ENCODE measurements at places on chromosomes 3 and 15.

DNA sequence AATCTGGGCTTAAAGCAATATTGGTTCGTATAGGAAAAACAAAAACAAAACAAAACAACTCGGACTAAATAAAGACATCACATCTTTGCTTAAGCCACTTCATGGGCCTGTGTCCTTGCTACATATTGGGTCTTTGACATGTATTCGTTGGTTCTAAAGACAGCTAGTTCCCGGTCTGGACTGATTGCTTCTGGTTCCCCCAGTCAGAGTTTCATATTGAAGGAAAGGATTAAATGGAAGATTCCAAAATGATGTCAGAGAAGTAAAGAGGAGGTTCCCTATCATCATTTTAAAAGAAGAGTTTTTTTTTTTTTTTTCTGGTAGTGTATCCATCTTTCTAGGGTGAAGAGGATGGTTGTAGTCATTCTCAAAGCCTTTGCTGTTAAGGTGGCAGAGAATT lies 2.3 kb downstream of the OXSR1 start:
- DNase-seq = no peak

GRCh38 chr15:95485367-95485766 lies 845.1 kb upstream of the NR2F2 start:
- DNase-seq = no peak

- no peak for DNase-seq
These were observed 132.6 kb upstream of the LIPC start for GRCh38 chr15:58298879-58299850.

DNA sequence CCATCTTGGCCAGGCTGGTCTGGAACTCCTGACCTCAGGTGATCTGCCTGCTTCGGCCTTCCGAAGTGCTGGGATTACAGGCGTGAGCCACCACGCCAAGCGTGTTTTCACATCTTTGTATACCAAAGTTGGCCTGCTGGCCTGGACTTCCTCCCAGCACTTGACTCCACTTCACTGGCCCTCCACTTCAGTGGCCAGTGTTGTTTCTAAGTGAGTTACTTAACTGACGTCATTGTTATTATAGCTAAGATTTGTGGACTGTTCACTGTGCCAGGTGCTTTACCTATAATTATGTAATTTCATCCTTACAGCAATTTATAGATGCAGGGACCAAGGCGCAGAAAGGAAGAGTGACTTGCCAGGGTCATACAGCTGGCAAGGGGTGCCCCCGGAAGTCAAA lies 52.0 kb downstream of the HRH1 start:
- DNase-seq = no peak

- no peak for DNase-seq
These were observed 20.7 kb downstream of the RASA2 start for GRCh38 chr3:141507392-141508066.

DNA sequence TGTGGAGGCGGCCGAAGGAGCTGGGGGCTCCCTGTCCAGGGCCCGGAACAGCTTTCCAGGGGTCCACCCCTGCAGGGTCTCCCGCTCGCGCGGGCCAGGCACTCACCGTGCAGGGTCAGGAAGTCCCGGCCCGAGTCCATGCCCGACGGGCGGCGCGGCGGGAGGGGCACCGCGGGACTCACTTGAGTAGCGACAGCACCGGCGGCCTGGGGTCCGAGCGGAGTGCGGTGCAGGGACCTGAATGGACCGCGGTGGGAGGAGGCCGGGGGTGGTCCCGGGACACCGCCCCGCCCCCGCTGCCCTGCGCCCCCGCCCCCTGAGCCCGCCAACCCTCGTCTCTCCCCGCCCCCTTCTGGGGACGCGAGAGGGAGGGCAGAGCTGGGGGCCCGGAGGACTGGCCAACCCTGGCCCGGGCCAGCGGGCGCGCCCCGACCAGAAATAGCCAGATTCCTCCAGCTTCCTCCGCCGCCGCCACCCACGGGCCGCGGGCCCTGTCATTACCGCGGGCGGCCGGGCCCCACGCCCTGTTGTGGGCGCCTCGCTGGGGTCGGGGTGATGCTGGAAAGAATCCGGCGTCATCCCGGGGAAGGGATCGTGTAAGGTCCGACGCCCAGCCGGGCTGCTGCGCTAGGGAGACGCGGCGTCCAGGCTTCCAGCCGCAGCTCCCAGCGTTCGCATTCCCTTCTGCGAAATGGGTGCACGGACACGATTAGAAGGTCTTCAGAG lies at the start of gene PLCD1:
Gene PLCD1 (minus strand): TSS at position 243 of the 726 bp plus-strand sequence. CDS start 103 bp downstream, at position 140.
- DNase-seq = no peak

GRCh38 chr15:56677271-56677670 lies 56.0 kb downstream of the ZNF280D start:
- DNase-seq = no peak

GRCh38 chr3:39275963-39276593 lies 3.8 kb downstream of the CX3CR1 start:
- no peak for DNase-seq
